ENCODE measurements at places on chromosomes 1 and 21.
A peak's percentile ranks its signal among the peaks of the same experiment; 100 is the strongest.

- H3K27ac ChIP-seq, result no peak overlapping the region
- no peaks in the 10 kb centered on the region for H3K27me3 ChIP-seq
- DNase-seq, result no peak
- H3K4me3 ChIP-seq, result no peak overlapping the region
These were observed 420.4 kb downstream of the PLA2G4A start for GRCh38 chr1:187249196-187249595.

DNA sequence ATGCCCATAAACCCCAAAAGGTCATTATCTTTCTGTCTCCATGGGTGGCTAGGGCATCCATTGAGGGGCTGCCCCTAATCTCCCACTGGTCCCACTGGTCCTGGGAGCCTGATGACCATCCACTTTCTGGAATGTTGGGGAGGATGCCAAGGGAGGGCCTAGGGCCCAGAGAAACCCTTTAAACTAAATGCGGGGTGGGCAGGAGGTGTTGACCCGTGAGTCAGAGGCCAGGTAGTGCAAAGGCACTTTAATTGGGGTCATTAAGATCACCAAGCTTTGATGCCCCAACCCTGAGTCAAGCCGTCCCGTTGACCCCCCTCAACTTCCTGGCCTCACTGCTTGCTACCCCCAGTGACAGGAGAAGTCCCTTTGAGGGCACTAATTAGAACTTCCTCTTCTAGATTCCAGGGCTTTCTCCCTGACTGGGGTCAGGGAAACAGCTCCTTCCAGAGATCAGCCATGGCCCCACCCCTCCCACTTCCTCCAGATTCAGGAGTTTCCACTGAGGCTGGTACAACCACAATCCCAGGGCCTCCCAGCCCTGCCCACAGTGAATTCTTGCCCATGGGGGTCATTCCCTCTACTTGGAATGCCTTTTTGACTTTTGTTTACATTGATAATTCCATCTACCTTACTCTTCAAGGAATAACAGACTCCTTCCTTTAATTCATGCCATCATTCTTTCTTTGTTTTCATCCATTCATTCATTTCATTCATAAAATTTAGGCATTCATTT is 15.5 kb upstream of the SERINC2 start:
- H3K36me3 ChIP-seq, result no peaks in the 10 kb centered on the region
- H3K27ac ChIP-seq, result no peak overlapping the region
- H3K4me1 ChIP-seq, result 0 out of 2 replicates have a peak, but pooled peaks cover 3% of the 10 kb centered on the region
- H3K27me3 ChIP-seq, result no peaks in the 10 kb centered on the region
- no peak overlapping the region for H3K4me3 ChIP-seq

DNA sequence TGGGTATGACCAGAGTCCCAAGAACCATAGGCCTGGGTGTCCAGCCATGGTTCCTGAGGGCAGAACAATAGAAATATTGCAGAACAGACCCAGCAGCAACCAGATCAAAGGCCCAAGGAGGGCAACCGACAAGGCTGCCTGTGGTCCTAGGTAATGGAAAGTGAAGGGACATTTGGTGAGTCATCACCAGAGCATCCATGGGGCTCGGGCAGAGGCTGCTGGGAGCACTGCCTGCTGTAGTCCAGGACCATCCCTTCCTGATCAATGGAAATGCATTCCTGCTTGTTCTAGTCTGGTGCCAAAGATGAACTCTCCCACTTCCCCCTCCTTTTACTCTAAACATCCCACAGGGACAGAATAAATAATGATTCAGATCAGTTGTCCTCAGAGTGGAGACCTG is 172.8 kb upstream of the CACNA1E start:
- no peaks in the 10 kb centered on the region for H3K36me3 ChIP-seq
- 0 out of 2 replicates have a peak, but pooled peaks cover 10% of the 10 kb centered on the region for H3K27me3 ChIP-seq
- H3K4me3 ChIP-seq, result no peak overlapping the region
- no peak overlapping the region for H3K27ac ChIP-seq
- no peak for DNase-seq

DNA sequence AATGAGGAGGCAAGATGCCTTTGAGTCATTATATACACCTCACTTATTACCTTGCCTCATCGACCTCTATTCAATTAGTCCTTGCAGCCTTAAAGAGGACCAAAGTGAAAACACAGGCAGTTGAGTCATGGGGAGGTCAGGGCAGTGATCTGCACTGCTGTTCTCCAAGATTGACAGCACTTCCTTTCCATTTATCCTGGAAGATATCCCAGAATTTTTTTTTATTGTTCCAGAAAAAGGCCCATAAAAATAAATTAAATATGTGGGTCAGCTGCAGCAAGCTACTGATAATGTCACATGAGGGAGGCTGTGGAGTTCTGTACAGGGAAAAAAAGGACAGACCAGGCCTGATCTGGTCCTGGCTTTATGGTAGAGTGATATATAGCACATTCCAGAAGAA is 33.2 kb upstream of the CDC42BPA start:
- H3K27ac ChIP-seq, result no peak overlapping the region
- no peak overlapping the region for H3K4me3 ChIP-seq
- DNase-seq, result no peak
- H3K4me1 ChIP-seq, result peaks cover under 1% of the 10 kb centered on the region
- no peaks in the 10 kb centered on the region for H3K27me3 ChIP-seq
- no peaks in the 10 kb centered on the region for H3K36me3 ChIP-seq

DNA sequence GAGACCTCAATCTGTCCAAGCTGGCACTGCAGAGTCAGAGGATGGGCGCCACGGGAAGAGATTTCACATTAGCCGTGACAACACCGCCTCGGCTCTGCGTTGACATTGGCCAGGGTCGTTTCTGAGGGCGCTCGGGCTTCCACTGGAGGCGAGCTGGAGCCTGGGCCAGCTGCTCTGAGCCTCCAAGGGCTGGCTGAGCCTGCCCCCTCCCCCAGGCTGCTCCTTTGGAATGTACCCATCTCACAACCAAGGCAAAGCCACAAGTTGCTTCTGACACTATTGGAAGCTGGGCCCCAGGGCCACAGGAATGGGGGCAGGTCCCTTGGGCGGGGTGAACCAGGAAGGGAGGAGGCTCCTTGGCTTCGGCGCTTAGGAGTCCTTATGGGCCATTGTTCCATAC is 12.7 kb downstream of the GPR3 start:
- no peak overlapping the region for H3K4me3 ChIP-seq
- DNase-seq, result no peak
- no peaks in the 10 kb centered on the region for H3K27me3 ChIP-seq
- H3K27ac ChIP-seq, result no peak overlapping the region

DNA sequence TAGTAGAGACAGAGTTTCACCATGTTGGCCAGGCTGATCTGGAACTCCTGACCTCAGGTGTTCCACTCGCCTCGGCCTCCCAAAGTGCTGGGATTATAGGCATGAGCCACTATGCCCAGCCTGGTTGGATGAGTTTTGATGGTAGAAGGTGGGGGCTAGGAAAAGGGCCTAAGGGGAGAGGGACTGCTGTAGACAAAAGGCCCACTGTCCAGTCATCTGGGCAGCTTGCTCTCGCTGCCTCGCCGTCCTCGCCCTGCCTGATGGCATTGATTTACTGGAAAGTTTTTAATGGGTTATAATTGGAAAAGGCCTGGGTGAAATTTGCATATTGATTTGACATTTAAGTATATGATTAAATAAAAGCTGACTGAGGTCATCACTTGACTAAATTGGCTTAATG is 175.1 kb upstream of the CSF3R start:
- H3K4me1 ChIP-seq, result no peaks in the 10 kb centered on the region
- DNase-seq, result no peak
- H3K27me3 ChIP-seq, result peaks cover 33% of the 10 kb centered on the region
- H3K4me3 ChIP-seq, result no peak overlapping the region
- H3K36me3 ChIP-seq, result no peaks in the 10 kb centered on the region

GRCh38 chr1:183370399-183371058 is 47.7 kb downstream of the NMNAT2 start:
- no peaks in the 10 kb centered on the region for H3K36me3 ChIP-seq
- H3K27me3 ChIP-seq, result no peaks in the 10 kb centered on the region
- H3K4me1 ChIP-seq, result no peaks in the 10 kb centered on the region
- no peak for DNase-seq
- no peak overlapping the region for H3K4me3 ChIP-seq

- DNase-seq, result no peak
- no peak overlapping the region for H3K4me3 ChIP-seq
- H3K36me3 ChIP-seq, result no peaks in the 10 kb centered on the region
- no peaks in the 10 kb centered on the region for H3K27me3 ChIP-seq
- H3K27ac ChIP-seq, result no peak overlapping the region
These were observed 96.5 kb downstream of the PAPPA2 start for GRCh38 chr1:176559474-176559873.

- H3K4me3 ChIP-seq, result no peak overlapping the region
- no peak for DNase-seq
- H3K27ac ChIP-seq, result no peak overlapping the region
- no peaks in the 10 kb centered on the region for H3K4me1 ChIP-seq
- no peaks in the 10 kb centered on the region for H3K36me3 ChIP-seq
These were observed 67.1 kb downstream of the FGGY start for GRCh38 chr1:59364037-59364436.

- H3K4me3 ChIP-seq, result no peak overlapping the region
- no peaks in the 10 kb centered on the region for H3K36me3 ChIP-seq
- H3K27me3 ChIP-seq, result no peaks in the 10 kb centered on the region
- DNase-seq, result no peak
These were observed 9.6 kb downstream of the BCAR3 start for GRCh38 chr1:93672069-93672468.

DNA sequence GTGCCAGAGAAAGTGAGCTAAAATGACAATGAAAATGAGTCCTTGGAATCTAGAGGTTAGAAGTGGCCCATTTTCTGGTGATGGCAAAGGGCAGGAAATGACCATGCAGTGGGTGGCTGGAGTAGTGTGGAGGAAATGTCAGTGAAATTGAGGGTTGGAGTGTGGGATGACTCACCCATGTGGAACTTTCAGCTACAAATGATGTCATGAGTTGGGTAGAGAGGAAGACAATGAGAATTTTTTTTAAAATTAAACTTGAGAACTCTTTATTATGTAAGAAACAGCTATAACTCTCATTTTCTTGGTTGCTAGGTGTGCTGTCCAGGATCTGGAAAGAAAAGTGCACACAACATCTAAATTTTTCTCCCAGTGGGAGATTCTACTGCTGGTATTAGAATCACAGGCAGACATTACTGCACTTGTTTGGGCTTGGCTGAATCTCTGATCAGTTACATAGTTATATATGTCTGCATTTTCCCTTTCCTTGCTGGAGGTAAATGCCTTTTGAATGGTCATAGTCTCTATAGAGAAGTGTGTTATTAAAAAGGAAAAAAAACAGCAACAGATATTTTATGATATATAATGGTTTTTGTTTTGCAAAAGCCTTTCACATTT is 56.8 kb upstream of the GNG12 start:
- H3K36me3 ChIP-seq, result no peaks in the 10 kb centered on the region

- H3K27ac ChIP-seq, result peak overlapping the region; percentile 75
- no peak overlapping the region for H3K4me3 ChIP-seq
- DNase-seq, result peak; percentile 84
These were observed 58.6 kb downstream of the PBX1 start for GRCh38 chr1:164617377-164618201.

DNA sequence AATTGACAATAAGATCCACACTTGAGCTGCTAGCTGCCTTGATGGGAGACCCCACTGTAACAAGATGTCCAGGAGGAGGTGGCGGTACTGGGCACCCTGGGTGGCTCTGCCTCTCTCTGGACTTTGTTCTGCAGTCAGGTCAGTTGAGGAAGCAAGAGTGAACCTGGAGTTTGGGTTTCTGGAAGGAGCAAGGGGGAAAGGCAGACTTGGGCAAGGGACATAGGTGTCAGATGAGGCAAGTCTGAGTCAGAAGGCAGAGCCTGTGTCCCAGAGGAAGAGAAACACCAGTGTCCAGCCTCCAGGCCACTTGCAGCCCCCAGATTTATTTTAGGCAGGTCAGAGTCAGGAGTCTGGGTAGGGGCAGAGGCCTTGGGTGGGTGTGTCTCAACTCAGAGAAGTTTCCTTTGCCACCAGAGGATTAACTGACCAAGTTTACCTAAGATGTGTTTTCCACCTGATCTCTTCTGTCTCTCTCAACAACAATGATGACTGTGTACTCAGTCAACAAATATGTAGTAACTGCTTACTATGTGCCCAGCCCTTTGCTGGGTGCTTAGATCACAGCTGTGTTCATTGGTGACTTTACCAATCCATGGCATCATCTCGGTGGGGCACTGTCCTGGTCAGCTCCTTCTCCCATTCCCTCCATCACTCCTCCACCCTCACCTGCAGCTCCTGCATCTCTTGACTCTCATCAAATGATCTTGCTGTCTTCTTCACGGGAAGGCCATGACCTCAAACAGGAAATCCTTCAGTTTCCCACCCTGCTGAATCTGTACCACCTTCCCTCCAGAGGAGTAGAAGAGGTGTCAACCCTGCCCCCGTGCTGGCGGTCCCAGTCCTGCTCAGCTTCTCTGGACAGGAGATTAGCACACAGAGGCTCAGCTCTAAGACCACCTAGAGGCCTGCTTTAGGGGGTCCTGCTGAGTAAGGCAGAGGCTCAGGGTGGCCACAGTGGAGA is 36.6 kb downstream of the ELF3 start:
- H3K4me1 ChIP-seq, result no peaks in the 10 kb centered on the region
- DNase-seq, result no peak
- H3K4me3 ChIP-seq, result no peak overlapping the region
- H3K27ac ChIP-seq, result no peak overlapping the region
- H3K27me3 ChIP-seq, result no peaks in the 10 kb centered on the region

GRCh38 chr1:155466617-155466972 is 96.0 kb downstream of the ASH1L start:
- no peaks in the 10 kb centered on the region for H3K36me3 ChIP-seq
- no peak overlapping the region for H3K4me3 ChIP-seq
- H3K27me3 ChIP-seq, result no peaks in the 10 kb centered on the region
- peaks cover 40% of the 10 kb centered on the region for H3K4me1 ChIP-seq
- DNase-seq, result peak; percentile 42

- no peak overlapping the region for H3K4me3 ChIP-seq
- H3K36me3 ChIP-seq, result no peaks in the 10 kb centered on the region
- H3K27me3 ChIP-seq, result no peaks in the 10 kb centered on the region
- peaks cover 5% of the 10 kb centered on the region for H3K4me1 ChIP-seq
These were observed 10.8 kb downstream of the GPR3 start for GRCh38 chr1:27403065-27403726.

DNA sequence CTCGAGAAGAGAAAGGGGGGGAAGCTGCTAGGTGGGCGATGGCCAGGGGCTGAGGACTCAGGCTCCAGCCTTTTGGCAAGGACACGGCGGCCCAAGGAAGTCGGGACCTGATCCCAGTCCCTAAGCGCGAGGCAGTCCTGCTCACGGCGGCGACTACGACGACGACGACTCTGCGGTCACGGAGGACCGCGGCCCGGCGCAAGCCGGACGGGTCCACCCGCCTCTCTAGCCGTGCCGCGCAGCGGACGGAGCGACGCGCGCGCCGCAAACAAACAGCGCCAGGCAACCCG is 401 bp downstream of the WNT9A start:
- H3K4me1 ChIP-seq, result 0 out of 2 replicates have a peak, but pooled peaks cover 5% of the 10 kb centered on the region
- peaks cover 18% of the 10 kb centered on the region for H3K27me3 ChIP-seq
- no peaks in the 10 kb centered on the region for H3K36me3 ChIP-seq
- no peak for DNase-seq
- H3K4me3 ChIP-seq, result no peak overlapping the region

DNA sequence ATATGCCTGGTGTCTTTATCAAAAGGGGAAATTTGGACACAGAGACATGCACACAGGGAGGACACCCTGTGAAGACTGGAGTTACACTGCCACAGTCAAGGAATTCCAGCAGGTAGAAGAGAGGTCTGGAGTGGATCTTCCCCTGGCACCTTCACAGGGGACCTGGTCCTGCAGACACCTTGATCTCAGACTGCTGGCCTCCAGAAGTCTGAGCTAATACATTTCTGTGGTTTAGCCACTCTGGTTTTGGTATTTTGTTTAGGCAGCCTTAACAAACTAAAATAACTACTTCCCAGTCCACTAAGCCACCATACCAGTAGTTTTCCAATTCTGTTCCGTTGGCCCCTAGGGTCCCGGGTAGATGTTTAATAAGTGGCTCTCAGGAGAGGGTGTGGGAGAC is 164.7 kb downstream of the SETD4 start:
- peak overlapping the region; percentile 15 for H3K4me3 ChIP-seq
- peaks cover 28% of the 10 kb centered on the region for H3K4me1 ChIP-seq
- H3K27me3 ChIP-seq, result no peaks in the 10 kb centered on the region
- peak; percentile 54 for DNase-seq
- H3K36me3 ChIP-seq, result no peaks in the 10 kb centered on the region
- peak overlapping the region; percentile 43 for H3K27ac ChIP-seq

All from MM.1S (cell line).